Kidney capillary endothelial cell (primary cell): ENCODE measurements at places on chromosomes 4 and X.
A peak's percentile ranks its signal among the peaks of the same experiment; 100 is the strongest.

GRCh38 chrX:70336767-70337166 lies 46.9 kb downstream of the KIF4A start:
- no peak for DNase-seq

GRCh38 chrX:40068048-40068447 lies 29.7 kb downstream of the BCOR start:
- no peak for DNase-seq

DNA sequence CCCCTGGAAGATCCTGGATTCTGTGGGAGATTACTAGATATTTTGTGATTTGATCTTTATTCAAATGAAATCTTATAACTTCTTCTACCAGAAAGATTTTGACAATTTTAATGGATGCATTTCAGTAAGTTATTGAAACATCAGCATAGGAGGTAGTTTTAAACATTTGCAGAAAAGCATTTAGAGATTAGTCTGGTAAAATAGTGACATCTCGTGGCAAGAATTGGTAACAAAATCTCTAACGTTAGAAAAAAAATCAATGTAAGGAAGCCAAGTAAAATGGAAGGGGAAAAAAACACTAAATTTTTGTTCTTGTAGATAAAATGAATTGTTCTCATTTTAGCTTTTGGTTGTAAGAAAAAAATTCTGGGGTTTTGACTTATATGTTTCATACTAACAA lies 73.3 kb downstream of the TASL start:
- peak; percentile 34 for DNase-seq

DNA sequence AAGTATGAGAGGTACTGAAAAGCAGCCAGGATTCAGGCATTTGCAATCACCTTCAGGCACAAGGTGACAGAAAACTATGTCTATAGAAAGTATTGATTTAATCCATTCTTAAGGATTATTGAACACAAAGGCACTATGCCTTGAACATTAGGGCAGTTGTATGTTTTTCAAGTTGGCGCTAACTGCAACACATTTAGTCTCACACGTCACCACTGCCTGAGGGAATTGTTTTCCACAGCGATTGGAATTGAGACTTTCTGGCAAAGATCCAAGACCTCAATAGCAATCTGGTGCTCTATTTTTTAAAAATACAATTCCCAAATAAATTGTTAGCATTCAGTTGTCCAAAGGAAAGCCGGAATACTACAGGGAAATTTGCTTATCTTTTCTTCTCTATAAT lies 52.7 kb upstream of the FTHL17 start:
- DNase-seq: no peak

- no peak for DNase-seq
Measured at GRCh38 chrX:17738737-17739535, 1.6 kb downstream of the SCML1 start.

GRCh38 chr4:81490403-81491160 lies 18.9 kb upstream of the RASGEF1B start:
- no peak for DNase-seq

GRCh38 chr4:138448169-138448568 lies 206.0 kb upstream of the SLC7A11 start:
- no peak for DNase-seq

GRCh38 chr4:16048619-16049419 lies 35.0 kb downstream of the PROM1 start:
- no peak for DNase-seq

GRCh38 chr4:179112441-179113170 lies 1670.4 kb upstream of the AGA start:
- DNase-seq: no peak

- no peak for DNase-seq
Measured at GRCh38 chr4:150375025-150375424, 206.9 kb upstream of the MAB21L2 start.

GRCh38 chrX:133391111-133391510 lies 24.2 kb downstream of the GPC4 start:
- DNase-seq: no peak

DNA sequence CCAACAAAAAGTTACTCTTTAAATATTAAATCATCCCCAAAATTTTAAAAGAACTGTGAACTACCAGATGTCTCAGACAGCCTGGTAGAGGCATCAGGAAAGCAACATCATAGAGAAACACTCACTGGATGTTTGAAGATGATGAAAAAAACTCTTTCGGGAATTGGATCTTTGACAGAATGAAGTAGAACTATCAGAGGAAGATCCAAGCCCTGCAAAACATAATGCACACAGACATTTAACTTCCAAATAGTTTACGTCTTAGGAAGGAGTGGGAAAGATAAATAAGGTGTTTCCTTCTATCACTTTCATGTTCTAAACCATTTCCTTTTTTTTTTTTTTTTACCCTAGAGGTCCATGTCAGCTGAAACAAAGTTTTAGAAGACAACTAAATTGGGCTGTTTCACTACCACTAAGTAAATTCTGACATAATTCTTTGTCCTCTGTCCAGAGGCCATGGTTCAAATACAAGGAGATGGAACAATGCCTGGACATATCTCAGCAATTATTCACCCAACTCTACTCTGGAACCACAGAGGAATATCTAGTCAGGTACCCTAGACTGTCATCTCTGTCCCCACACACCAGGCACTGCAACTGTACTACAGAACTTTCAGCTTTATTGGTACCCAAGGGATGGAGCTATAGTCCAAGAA lies 217.7 kb upstream of the INTU start:
- DNase-seq: no peak

DNA sequence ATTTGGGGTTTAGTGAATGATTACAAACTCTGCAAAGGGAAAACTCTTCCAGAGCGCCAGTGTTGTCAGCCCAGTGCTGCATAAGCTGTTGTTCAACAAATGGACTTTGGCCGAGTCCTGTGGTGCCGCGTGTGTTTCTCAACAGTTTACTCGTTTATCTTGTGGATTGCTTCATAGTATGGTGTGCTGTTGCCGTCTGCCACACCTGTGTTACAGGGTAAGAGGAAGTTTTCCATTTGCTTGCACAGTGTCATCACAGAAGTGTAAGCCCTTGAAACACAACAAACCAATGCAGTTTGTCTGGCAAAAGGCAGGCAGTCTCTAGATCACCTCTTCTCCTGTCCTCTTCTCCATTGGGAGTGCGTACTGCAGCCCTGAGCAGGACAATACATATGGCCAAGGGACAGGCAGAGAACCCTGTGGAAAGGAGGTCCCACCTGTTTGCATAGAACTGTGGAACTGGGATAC lies 66.3 kb downstream of the DCUN1D4 start:
- no peak for DNase-seq

GRCh38 chr4:147034372-147034771 lies 88.7 kb upstream of the TTC29 start:
- no peak for DNase-seq

- DNase-seq: no peak
Measured at GRCh38 chr4:186368281-186368680, 102.3 kb downstream of the F11 start.

- DNase-seq: no peak
Measured at GRCh38 chrX:133815496-133815895, 169.9 kb downstream of the GPC3 start.

DNA sequence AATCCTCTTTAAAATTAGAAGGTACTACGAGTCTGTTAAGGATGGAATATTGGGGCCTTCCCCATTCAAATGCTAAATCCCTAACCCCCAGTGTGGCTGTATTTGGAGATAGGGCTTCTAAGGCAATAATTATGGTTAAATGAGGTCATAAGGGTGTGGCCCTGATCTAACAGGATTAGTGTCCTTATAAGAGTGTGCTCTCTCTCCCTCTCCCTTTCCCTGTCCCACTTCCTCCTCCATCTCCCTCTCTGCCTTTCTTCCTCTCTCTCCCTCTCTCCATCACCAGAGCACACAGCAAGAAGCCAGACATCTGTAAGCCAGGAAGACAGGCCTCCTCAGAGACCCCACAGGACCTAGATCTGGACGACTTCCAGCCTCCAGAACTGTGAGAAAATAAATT lies 116.9 kb downstream of the COL25A1 start:
- no peak for DNase-seq

DNA sequence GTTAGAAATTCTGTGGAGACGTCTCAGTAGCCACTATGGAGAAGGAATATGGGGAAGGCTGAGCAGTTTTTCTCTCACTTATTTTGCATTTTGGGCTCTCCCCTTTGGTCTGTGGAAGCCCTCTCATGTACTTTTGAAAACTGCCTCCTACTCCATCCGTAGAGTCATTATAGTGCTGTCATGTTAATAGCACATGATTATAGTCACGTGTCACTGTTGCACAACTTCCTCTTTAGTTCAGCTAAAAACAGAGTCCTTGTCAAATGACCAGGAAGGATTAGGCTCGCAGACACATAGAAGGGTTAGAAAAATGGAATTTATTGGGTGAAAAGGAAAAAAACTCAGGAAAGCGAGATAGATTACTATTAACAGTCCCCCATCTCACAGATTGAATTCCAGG lies 258.2 kb upstream of the CXorf51A start:
- no peak for DNase-seq

DNA sequence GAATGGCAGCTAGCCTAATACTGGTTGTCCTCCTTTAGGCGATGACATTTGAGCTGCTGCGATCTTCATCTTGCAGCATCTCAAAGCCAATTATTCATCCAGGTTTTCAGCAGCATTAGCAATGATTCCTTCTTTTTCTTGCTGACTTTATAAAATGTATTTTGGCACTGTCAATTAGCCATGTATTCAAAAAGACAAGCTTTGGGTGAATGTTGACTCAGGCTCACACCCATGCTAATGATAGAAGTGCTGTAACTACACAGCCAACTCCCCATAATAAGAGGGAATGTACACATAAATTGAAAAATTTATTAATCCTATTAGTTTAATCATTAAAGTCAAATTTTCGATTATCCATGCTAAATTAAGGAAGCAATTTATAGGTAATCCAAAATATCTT lies 24.3 kb upstream of the NPNT start:
- DNase-seq: no peak

DNA sequence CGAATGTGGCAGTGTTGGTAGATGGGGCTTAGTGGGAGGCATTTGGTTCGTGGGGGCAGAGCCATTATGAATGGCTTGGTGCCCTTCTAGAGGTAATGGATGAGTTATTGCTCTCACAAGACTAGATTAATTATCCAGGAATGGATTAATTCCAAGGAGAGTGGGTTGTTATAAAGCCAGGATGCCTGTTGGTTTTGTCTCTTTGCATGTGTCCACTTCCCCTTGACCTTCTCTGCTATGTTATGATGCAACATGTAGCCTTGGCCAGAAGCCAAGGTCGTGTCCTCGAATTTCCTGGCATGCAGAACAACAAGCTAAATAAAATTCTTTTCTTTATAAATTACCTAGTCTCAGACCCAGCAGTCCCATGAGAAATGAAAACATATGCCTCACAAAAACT lies 111.2 kb upstream of the PLS3 start:
- peak; percentile 28 for DNase-seq

- no peak for DNase-seq
Measured at GRCh38 chr4:176044589-176044951, 21.1 kb upstream of the WDR17 start.

DNA sequence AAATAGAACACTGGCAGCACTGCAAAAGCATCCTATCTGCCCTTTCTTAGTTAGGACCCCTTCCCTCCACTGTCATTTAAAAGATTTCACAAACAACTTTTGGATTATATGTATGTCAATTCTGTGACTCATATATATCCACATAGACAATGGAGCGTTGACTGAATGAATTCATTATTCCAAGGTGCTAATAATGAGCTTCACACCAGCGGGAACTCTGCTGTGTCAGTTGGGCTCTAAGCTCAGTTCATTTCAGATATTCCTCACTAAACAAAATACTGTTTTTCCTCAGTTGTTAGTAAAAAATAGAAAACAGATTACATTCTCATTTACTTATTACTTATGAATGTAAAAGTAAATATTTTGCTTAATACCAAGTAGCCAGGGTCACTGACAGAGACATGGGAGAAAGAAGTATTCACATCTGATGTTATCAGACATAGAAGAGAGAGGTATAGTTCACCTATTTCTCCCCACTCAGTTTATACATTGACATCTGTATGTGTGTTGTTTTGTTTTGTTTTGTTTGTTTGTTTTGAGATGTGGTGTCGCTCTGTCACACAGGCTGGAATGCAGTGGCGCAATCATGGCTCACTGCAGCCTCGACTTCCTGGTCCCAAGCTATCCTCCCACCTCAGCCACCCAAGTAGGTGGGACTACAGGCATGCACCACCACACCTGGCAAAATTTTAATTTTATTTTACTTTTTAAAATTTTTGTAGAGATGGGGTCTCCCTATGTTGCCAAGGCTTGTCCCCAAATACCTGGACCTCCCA lies 10.9 kb downstream of the NFKB1 start:
- DNase-seq: no peak

- no peak for DNase-seq
Measured at GRCh38 chrX:133569217-133569616, 153.9 kb upstream of the GPC4 start.

- DNase-seq: no peak
Measured at GRCh38 chr4:186684889-186685309, 38.8 kb downstream of the FAT1 start.

DNA sequence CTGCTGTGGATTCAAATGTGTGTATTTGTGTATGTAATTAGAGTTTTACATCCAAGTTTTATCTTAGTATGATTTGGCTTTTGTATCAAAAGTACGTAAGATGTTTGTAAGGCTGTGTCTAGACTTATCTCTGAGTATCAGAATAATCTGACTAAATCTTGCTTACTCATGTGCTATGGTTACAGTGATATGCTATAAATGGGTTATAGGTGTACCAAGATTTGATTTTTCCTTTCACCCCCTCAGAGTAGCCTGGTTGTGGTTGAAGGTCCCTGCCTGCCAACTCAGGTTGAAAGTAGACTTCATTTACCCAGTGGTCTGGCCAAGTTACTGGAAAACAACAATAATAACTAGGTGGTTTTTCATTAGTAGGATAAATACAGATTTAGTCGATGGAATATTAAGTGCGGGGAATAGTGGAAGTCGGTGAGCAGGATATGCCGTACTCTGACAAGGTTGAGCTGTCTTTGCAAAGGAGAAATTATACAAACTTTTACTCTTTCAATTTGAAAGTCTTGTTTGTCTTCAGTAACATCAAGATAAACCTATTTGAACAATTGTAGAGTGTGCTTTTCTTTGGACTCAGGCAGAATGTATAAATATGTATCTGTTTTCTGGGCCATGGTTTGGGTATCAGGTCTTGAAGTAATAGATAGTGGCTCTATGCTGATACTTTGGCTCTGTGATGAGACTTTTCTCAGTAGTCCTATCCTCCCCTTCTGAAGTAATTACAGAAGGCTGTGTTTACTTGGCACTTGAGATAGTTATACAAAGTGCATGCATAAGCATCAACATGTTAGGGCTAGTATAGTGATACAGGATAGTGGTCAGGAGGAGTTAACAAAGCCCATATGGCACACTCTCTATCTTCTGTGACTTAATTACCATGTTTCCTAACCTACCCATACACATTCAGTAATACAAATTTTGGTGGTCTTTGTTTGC lies 23.7 kb downstream of the BMP2K start:
- DNase-seq: no peak

GRCh38 chr4:40502220-40502619 lies 127.4 kb downstream of the RBM47 start:
- no peak for DNase-seq

DNA sequence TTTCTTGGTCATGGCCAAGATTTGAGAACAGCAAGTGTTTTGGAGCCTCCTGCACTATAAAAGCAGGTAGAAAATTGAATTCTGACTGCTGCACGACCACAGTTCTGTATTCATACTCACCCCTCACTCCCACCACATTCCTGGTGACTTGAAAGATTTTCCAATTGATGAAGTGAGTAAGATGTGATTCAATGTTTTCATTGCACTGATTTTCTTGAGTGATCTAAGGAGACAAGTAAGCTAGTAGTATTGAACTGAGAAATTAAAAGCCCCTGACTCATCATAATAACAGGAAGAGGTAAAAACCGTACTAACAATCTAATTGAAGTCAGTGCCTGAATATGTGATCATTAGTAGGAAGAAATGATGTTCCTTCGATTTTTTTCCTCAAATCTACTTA lies 6.1 kb upstream of the SEC24D start:
- DNase-seq: peak; percentile 16
